ENCODE measurements at places on chromosomes 3 and 15. TPM values are rescaled to one million over a fixed set of nuclear protein-coding genes. Genes with fewer than 3 reads are reported as not detected.

- DNase-seq: no peak
Observed at GRCh38 chr3:180983136-180983535, 6.4 kb downstream of the DNAJC19 start.

DNA sequence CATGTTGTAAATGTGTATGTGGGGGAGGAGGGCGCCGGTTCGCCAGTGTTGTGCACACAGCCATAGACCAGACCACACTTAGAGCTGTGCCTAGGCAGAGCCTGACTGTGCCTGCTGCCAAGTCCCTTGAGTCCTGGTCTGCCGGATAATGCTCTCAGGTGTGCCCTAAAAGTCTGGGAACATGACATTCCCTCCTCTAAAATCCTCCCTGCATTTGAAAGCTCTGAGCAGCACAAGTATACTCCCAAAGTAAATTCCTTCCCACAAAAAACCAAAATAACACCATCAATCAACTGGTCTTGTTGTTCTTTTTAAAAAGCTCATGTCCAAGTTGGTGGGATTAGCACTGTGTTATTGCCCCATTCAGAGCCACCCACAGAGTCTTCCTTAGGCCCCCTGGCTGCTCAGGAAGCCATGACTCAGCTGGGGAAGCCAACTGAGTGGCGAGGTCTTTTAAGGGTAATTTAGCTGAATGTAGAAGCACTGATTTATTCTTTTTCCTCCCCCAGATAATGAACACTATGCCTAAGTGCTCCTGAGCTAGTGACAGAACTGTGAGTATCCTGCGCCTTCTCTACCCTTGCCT, 147.8 kb upstream of the MCTP2 start:
- no peak for DNase-seq

GRCh38 chr3:127536830-127537812, 53.4 kb downstream of the TPRA1 start:
- no peak for DNase-seq

GRCh38 chr3:170180079-170180907, 1.2 kb downstream of the PHC3 start:
- DNase-seq: no peak

- DNase-seq: no peak
Observed at GRCh38 chr3:177236704-177237103, 39.4 kb upstream of the TBL1XR1 start.

- no peak for DNase-seq
Observed at GRCh38 chr15:70128414-70129140, 30.9 kb upstream of the TLE3 start.

DNA sequence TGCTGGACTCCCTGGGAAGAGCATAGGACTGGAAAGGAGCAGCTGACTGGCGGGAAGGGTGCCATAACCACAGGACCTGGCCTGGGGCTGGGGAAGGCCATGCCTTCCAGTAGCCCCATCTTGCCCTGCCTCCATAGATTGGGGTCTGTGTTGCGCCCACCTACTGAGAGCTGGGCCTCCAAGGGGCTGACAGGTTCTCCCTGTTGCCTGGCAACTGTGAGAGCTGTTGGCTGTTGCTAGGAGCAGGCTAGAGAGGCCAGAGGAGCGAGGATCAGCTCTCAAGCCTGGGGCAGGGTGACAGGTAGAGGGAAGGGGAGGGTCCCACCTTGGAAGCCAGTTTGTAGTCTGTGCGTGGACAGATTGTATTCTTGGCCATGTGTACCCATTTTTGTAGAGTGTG, 2.8 kb upstream of the GNAI2 start:
- DNase-seq: peak; percentile 42

The ACAN gene
- 0.31 TPM for total RNA-seq

DNA sequence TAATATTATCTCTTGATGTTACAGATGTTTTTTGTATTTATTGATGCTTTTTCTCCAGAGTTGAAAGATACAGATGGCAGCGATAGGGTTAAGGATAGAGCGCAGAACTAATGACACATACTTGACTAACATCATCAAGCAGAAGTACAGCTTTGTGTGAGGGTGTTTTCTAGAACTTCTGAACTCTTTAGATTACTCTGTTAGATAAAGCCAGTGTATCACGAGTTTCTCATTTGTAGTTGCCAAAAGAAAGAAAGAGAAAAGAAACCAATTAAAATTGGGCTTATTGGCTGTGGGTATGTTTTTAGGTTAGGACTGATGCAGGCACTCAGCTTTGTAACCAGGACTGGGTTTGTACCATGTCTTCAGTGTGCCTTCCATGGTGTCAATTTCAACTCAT, 6.6 kb upstream of the GPR171 start:
- DNase-seq: no peak

The HYAL1 gene
- 3.1 TPM for total RNA-seq

GRCh38 chr3:134641671-134642300, 9.0 kb downstream of the KY start:
- DNase-seq: no peak

DNA sequence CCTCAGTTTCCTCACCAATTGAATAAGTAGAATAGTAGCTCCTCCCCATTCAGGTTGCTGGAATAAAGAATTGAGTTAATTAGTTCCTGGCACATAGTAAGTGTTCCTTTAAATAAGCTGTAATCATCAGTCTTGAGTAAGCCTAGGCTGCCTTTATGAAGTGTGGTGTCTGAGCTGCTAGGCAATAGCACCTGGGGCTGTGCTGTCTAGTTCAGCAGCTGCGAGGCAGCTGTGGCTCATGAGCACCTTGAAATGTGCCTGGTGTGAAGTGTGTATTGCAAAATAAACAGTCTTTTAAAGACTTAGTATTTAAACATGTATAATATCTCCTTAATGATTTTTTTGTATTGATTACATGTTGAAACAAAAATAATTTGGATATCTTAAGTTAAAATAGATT, 77.6 kb downstream of the TOP2B start:
- DNase-seq: no peak

DNA sequence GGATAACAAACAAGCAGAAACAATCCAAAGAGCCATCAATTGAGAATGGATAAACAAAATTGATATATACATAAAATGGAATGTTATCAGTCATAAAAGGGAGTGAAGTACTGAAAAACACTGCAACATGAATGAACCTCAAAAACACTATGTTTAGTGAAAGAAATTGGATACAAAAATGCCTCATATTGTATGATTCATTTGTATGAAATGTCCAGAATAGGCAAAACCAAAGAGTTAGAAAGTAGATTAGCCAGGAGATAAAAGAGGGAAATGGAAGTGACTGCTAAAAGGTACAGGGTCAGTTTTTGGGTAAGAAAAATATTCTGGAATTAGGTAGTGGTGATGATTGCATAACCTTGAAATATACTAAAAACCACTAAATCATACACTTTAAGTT, 9.8 kb upstream of the SLC25A36 start:
- no peak for DNase-seq

DNA sequence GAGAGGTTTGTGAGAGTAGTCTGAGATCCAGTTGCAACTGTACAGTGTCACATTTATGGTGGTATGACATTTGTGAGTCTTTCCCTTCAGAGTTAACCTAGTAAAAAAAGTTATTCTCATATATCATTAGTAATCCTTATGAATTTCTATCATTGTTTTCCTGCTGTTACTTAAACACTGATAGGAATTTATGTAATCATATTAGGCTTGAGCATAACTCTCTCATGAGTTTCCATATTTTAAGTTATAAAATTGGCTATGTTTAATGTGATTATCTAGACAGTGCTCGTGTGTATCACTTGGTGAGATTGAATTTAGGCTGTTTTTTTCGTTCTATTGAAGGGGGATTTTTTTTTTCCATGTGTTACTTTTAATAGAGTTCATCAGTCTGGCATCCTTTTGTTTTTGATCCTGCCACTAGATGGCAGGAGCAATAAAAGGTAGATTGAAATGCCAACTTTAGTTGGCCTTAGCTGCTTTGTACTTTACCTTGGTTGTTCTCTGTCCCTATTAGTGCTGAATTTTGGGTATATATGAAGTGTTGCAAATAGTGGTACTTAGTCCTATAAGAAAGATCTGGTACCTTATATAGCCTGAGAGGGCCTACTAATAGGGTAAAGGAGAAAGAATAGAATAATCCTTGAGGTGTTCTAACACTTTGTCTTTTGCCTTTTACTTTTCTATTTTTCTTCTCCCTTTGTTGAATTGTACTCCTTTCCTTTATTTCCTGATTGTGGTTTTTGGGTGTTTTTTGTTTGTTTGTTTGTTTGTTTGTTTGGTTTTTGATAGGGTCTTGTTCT, 17.9 kb downstream of the STT3B start:
- DNase-seq: no peak

The CASR gene
- total RNA-seq: 11.9 TPM

The NXPE3 gene
- 1.8 TPM for total RNA-seq

The DUOXA2 gene
- 0.43 TPM for total RNA-seq

DNA sequence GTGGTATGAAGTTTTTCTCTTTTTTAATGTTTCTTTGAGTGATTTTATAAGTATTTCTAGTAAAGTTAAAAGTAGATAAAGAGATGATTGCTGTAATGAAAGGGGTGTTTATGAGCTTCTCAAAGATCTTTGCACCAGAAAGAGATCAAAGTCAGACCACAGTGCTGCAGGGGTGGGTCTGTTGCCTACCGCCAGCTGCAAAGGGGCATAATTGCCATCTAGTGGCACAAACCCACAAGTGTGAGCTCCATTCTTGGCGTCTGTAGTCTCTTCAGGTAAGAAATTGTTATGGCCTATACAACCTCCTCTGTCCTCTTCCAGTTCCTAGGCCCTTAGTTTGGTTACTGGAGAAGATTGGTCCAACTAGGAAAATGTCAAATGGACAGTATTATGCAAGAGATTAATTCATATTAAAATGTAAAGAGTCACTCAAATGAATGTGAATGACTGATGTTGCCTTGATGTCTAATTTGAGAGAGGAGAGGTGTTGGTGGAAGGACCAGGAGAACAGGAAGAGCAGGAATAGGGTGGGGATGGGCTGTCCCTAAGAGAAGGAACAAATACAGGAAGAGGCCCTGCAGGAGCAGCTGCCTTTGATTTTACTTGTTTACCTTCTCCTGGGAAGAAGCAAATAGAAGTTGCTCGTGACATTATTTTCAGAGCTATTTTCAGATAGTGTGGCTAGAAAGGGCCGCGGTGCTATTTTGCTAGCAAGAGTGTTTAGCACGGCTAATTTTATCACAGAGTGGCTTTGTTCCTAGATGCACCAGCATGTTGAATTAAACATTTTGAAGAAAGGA, 53.0 kb upstream of the GSK3B start:
- DNase-seq: no peak

- no peak for DNase-seq
Observed at GRCh38 chr3:78562328-78562727, 1205.5 kb downstream of the ROBO1 start.

The CHRM5 gene
- not detected for total RNA-seq

- no peak for DNase-seq
Observed at GRCh38 chr3:109831403-109831802, 494.1 kb upstream of the DPPA4 start.

- no peak for DNase-seq
Observed at GRCh38 chr3:140577911-140578310, 100.0 kb upstream of the TRIM42 start.

The TM6SF1 gene
- 1.7 TPM for total RNA-seq

DNA sequence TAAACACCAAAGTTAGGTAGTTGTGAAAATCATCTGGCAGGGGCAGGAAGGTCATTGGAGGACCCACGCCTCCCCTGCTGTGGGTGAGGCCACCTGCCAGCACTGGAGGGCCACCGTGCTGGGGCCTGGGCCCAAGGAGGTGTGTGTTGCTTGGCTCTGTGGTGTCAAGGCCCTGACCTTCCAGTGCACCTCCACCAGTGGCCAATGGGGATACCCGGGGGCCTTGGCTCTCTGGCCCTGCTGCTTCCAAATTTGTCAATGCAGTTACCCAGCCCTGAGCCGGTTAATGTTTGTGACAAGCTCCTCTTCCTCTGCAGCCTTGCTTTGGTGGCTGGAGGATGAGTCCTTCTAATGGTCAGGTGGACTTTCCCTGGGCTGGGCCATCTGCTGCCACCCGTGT, 150.2 kb downstream of the KLF13 start:
- no peak for DNase-seq

DNA sequence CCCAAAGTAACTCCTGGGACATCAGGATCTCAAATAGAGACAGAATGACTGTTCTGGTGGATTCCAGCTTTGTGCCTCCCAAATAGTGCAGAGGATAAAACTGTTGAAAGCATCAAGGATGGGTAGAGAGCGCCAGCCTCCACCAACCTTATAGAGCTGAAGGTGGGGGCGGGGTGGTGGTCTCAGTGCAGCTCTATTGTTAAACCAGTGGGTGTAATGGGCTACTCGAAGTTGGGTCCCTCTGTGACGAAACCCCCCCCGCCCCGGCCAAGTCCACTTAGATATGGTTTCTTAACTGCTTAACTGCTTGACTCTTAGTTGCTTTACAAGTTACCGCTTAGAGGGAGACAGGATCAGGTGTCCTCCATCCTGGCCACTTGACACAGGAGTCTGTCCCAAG, 22.7 kb downstream of the DHX30 start:
- no peak for DNase-seq

Measured in pancreas (tissue), 10 donors.